AG09319 (cell line): ENCODE measurements at places on chromosomes 1 and 21.
A peak's percentile ranks its signal among the peaks of the same experiment; 100 is the strongest.

GRCh38 chr1:44354268-44354839, 703 bp downstream of the ERI3 start:
- no peak for DNase-seq

DNA sequence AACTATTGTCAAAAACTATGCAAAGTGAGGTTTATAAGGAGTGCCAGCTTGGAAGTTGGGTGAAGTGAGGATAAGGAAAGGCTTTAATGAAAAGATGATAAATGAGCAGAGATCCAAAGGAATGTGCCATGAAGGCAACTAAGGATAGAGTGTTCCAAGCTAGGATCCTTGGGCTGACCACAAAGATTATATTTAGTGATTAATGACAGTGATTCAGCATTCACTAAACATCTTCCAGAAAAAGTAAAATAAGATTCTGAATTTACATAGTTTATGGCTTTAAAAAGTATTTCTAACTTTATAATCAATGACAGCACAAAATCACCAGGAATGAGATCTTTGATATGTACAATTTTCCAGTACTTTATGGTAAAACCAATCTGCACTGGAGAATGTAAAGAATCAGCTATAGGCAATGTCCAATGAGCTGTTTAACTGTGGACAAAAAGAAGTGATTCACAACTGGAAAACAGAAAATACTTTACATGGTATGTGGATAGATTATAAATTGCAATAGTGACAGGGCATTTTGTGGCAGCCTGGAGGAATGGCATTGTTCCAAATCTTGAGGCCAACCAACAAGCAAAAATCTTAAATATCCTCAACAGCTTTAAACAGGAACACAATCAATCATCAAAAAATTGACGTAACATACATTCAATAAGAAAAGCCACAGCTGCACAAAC, 91.2 kb upstream of the KCTD3 start:
- peak; percentile 65 for DNase-seq

- peak; percentile 44 for DNase-seq
Measured at GRCh38 chr1:9890224-9890731, 19.8 kb downstream of the CTNNBIP1 start.

DNA sequence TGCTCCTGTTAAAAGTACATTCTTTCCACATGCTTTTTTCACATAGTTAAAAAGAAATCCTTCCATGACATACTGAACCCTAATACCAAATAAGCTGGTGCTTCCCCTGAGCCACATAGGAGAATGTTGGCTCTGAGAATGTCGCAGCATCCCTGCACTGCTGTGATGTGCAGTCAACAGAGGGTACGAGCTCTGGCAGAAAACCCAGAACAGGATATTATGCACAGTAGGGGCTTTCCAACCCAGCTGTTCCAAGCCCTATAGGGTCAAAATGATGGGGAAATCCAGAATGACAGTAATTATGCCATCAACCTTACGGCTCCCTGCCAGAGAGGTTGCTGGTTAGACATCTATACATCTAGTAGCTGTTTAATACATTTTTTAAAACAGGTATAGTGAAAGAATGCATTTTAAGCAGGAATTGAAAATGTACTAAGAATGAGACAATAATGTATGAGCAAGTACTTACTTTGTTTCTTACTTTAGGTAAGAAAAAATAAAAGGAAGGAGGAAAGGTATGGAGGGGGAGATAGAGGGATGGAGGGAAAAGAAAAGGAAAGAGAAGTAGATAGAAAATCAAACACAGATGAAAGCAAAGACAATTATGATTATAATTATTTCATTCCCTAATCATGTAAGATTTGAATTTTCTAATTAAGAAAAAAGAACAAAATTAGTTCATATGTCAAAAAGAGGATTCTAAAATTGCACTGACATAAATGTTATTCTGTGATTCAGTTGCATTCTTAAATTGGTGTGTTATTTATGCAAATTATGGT, 126.0 kb downstream of the NR5A2 start:
- DNase-seq: no peak

- no peak for DNase-seq
Measured at GRCh38 chr1:17053086-17053684, 647 bp downstream of the SDHB start.
